ENCODE measurements at places on chromosomes 6 and 20.

DNA sequence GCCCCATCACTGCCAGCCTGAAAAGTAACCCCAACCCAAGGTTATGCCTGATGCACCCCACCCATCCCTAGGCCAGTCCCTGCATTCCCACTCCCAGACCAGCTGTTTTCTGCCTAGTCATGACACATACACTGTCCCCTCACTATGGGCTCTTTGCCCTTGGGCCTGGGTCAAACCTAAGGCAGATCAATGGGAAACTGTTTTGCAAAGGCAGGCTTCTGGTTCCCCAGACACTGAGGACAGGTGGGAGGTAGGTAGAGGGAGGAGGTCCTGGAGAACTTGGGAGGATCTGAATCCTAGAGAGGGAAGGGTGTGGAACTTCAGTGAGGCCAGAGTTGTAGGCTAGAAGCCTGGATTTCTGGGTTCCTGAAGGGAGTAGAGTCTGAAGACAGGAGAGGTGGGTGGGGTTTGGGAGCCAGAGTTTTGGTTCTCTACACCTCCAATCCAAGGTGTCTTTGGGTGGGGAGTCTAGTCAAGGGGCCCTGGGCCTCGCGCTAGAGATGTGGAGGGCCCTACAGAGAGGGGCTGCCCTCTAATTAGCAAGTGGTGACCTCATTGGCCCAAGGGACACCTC is 2.0 kb downstream of the CLIC1 start:
- DNase-seq: no peak

GRCh38 chr6:139336488-139336887 is 38.0 kb downstream of the CITED2 start:
- peak; percentile 73 for DNase-seq

DNA sequence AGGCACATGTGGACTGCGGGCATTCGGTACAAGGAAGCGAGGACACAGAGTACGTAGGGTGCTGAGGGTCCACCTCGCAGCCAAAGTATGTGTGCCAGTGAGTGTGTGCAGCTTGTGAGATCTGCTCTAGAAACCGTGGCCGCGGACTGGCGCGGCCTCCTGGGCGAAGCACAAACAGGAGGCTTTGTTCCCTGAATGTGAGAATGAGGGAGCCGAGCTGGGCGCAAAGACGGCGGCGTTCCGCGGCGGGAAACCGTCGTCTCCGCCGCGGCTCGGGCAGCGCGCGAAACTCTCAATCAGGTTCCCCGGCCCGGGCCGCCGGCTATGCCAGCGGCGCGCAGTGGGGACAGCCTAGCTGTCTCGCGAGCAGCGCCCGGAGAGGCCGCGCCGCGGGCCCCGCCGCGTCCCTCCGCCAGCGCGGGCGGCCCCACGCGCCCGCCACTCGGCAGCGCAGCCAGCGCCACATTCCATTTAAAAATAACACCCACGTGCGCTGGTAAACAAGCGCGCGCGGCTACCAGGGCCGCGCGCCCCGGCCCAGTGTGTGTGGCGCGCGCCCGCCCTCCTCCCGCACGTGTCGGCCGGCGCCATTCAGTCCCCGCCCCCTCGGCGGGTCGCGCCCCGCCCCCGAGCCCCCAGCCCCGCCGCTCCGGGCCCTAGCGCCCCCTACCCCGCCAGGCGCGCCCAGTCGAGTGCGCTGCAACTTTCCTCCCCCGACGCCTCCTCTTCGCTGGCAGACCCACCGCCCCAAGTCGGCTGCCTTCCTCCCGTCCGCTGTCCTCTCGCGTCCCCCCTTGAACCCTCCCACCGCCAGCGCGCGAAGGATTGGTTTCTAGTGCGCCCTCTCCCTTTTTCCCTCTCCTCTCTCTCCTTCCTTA is 3.0 kb upstream of the FOXO3 start:
- no peak for DNase-seq

DNA sequence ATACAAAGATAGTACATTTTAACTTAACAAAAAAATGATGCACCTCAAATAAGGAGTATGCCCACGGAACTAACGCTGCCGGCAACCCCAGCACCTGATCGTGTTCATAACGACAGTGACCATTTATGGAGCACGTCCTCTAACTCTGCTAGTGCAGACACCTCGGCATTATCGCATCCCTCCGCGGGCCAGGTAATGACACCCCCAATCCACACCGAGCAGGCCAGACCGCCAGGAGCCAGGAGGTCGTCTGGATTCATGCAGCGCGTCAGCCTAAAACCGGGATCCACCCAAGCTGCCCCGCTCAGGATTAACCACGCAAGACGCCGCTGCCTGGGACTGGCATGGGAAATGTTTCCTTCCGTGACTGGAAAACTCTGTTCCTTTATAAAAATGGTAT is 34.1 kb downstream of the DACT2 start:
- DNase-seq: no peak

DNA sequence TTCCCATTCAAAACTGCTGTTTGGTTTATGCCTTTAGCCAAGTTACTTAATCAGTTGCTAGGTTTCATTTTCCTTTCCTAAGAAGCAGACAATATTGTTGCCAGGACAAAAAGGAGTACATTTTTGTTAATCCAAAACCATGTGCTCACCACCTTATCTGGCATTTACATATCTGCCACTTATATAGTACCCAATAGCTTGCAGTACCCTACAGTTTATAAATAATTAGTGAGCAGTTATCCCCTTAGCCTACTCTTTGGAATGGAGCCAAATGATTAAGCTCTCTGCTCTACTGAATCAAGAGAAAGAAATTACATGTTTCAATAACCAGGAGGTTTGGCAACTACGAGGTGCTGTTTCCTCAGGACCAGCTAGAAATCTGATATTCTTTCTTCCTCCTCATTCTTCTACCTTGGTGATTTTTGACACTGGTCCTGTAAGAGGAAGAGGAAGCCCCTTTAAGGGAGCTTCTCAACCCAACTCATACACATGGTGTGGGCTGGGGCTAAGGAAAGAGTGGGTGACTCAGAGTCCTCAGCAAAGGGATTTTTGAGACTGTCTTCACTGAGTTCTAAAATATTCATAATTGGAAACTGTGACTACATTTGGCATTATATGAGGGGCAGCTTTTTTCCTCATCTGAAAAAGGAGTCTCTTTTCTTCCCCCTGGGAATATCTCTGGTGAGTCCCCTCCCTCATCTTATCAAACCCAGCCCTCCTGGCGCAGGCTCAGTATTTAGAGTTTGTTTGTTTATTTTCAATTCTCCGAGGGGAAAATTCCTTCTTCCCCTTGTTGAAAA is 1.5 kb downstream of the ZNFX1 start:
- DNase-seq: no peak

DNA sequence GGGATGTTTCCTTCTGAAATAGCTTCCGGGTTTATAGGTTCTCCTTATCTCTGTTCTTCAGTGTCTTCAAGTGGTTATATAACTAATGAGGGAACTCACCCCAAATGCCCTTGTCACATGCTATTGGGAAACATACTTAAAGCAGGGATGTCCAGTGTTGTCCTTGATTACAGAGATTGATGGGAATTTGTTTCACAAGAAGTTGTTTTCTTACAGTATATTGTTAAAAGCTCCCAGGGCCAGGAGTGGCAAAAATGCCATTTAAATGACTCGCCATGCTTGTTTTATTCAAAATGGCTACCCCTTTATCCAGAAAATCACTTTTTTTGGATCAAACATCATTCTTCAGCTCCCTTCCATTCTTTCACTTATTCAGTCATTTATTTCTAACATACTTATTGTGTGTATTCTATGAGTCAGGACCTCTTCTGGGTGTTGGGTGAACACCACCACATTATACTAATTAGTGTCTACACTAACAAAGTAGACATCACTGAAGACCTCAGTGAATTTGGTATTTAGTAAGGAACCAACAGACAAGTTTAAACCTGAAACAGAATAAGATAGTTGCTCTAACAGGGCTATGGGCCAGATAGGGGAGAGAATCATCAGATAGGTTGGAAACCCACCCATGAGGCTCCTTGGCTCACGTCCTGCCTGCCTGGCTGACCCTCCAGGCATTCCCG is 791.1 kb downstream of the MAFB start:
- no peak for DNase-seq

DNA sequence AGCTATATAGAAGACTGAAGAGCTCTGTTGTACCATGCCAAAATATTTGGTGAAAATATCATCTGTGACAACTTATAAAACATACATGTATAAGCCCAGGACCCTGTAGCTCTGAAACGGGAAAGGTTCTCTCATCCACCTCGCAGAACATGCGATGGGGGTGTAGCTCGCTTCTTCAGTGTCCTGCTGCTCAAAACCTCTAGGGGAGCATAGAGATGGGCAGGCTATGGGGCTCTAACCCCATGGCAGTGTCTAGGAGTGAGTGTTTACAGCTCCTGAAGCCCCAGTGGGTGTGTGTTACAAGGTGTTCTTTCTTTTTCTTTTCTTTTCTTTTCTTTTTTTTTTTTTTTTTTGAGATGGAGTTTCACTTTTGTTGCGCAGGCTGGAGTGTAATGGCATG is 505.2 kb upstream of the SYNCRIP start:
- no peak for DNase-seq

GRCh38 chr20:3407771-3408637 is 535 bp upstream of the DNAAF9 start:
- DNase-seq: peak; percentile 50

DNA sequence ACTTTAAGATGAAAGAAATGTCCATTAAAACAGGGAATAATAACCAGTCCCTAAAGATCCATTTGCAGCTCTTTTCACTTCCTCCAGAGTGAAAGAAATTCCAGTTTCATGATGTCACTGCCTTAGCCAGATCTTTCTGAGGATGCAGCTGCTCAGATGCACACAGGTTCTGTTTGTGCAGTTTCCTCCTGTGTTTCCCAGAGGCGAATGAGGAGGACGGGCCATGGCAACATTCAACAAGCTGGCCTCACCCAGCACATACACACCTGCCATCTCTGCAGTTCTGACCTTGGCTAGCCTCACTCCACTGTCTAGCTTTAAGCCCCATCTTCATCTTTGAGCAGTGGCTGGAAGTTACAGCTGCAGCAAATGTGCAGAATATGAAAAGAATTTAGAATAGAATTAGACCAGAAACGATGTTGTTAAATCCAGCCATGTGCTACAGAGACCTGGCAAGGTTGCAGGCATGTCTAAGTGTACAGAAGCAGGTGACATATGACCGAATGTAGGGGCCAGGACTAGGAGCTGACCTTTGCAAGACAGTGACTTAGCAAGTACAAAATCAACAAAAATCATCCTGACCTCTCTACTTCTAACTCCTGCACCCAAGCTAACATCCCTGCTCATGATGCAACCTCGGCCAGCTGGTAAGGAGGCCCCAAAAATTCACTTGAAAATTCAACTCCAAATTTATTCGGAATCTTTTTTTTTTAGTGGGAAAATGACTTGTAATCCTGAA is 35.0 kb downstream of the FAM50B start:
- DNase-seq: peak; percentile 94

DNA sequence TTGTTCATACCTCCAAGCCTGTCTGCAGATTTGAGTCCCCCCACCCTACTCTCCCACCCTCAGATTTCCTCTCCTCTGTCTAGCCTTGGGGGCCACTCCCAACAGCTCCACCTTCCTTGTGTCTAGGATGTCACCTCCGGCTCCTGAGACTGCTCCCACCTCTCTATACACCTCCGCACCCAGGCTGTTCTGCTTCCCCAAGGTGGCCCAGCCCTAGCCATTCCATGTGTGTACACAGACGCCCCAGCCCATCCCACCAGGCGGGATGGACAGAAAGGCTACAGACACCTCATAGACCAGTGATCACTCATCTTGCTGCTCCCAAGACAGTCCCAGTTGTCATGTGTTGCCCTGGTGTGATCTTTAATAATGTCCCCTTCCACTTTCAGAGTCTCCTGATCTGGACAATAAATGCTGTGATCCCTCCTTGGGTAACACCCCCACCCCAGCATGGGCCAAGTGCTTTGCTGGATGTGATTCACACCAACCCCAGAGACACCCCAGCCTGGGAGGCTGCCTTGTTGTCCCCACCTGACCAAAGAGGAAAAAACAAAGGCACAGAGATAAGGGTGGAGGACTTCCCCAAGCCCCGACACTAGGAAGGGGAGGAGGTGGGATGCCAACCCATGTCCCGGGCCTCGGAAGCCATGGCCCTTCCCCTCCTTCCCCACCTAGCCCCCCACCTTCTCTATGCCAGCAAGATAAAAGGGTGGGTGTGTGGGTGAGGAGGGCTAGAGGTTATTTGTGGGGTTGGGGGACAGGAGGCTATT is 36.1 kb downstream of the MDFI start:
- DNase-seq: no peak

GRCh38 chr6:47147175-47147727 is 105.1 kb upstream of the ADGRF1 start:
- no peak for DNase-seq

DNA sequence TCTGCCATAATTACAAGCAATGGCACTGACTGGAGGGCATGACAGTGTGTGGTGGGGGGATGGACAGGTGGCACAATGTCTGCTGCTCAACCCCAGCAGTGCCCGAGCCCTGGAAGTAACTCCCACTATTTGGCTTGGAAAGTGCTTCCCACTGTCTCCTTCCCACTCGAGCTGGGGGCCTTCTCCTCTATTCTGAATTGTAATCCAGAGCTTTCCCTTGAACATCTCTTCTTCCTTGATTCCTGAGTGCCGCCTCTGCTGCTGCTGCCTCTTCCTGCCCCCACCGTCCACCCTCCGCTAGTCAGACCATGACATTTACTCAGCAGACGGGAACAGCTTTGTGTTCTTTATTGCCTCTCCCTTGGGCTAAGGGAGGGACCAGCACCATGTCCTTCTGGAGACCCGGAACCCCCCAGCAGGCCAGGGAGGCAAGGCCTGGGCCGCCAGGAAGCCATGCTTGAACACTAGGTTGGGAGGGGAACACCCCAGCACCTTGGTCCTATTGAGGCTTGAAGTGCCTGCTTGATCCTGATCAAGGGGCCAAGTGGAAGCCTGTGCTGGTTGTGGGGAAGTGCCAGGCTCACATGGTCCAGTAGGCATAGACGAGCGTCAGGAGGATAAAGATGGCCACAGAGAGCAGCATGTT is 17.0 kb downstream of the CCDC167 start:
- DNase-seq: no peak

DNA sequence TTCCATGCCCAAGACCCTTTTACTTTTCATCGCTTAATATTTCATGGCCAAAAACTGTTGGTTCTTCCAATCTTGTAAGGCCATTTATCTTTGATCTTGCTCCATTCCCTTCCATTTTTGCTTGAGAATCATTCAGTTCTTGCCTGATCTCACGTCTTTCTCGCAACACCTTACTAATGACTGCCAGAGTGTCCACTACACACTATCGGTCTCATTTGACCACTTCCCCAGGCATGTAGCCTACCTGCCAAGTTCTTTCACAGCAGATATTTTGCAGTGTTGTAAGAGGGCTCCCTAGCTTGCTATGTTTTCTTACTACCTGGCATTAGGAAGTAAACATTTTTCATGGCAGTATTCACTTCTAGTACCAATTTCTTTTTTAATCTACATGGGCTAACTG is 248.0 kb downstream of the ESR1 start:
- no peak for DNase-seq

- DNase-seq: no peak
These were observed 46.1 kb upstream of the TMX4 start for GRCh38 chr20:8065691-8066090.

Data from dermis microvascular lymphatic vessel endothelial cell (primary cell).